ENCODE measurements at places on chromosomes 5 and 9.

GRCh38 chr9:22026696-22027095 lies 17.6 kb upstream of the CDKN2B start:
- DNase-seq = no peak
- H3K4me1 ChIP-seq = no peaks in the 10 kb centered on the region
- no peaks in the 10 kb centered on the region for H3K36me3 ChIP-seq
- H3K4me3 ChIP-seq = no peak overlapping the region
- H3K27me3 ChIP-seq = no peaks in the 10 kb centered on the region

DNA sequence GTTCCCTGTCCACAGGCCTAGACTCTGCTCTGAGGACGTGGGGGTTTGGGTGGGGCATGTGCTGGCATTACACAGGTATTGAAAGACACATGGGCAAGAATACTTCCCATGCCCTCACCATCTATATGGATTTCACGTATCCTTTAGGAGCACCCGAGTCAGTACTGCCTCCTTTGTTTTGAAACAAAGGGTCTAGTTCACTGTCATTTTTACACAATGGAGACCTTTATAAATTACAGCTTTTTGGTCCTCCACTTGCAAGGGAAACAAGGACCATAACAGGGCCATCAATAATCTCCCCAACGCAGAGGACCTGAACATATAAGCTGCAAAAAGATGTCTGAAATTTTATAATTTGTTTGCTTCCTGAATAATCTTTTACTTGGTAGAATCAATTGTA lies 24.9 kb upstream of the CRHBP start:
- no peaks in the 10 kb centered on the region for H3K27me3 ChIP-seq
- H3K4me1 ChIP-seq = peaks cover 5% of the 10 kb centered on the region
- H3K36me3 ChIP-seq = no peaks in the 10 kb centered on the region
- H3K4me3 ChIP-seq = no peak overlapping the region
- no peak for DNase-seq

DNA sequence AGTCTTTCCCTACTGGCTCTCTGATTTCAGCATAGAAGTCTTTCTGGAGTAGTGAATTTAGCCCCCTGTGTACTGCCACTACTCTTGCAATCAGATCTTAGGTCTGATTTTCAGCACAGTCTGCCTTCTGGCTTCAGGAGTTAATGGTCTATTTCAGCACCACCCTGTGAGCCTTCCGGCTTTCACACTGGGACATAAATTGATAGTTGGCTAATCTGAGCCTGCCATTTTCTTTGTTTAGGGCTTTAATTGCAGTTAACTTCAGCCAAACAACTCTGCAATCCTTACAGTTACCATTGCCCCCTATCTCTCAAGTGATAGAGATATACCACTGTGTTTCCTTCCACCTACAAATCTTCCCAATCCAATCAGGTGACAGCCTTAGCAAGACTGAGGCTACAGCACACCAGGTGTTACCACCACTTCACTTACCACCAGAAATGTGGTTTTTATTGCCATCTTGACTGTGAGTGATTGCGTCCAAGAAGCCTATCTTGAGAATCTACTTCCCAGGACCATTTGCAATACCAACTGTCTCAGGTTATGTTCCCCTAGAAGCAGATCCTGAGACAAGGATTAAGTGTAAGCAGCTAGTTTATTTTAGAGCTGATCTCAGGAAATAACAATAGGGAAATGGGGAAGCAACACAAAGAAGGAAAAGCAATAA lies 51.9 kb upstream of the NEK6 start:
- H3K4me1 ChIP-seq = no peaks in the 10 kb centered on the region
- no peaks in the 10 kb centered on the region for H3K36me3 ChIP-seq
- no peak overlapping the region for H3K27ac ChIP-seq

DNA sequence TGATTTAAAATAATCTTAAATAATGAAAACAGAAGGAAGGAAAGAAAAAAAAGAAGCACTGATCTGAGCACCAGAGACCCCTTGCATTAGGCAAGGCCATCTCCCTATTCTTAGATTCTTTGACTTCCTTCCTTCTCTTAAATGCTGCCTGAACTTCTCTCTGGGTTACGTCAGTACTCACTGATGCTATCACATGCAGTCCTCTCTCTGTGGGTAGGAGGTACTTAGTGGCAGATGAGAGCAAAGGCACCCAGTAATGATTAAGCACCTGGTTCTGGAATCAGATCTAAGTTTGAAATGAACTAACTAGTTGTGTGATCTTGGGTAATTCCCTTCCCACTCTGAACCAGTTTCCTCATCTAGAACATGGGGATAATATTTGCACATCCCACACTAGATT lies 110.3 kb upstream of the TBC1D2 start:
- no peak overlapping the region for H3K27ac ChIP-seq
- H3K4me1 ChIP-seq = no peaks in the 10 kb centered on the region
- no peaks in the 10 kb centered on the region for H3K36me3 ChIP-seq
- DNase-seq = no peak
- no peak overlapping the region for H3K4me3 ChIP-seq

DNA sequence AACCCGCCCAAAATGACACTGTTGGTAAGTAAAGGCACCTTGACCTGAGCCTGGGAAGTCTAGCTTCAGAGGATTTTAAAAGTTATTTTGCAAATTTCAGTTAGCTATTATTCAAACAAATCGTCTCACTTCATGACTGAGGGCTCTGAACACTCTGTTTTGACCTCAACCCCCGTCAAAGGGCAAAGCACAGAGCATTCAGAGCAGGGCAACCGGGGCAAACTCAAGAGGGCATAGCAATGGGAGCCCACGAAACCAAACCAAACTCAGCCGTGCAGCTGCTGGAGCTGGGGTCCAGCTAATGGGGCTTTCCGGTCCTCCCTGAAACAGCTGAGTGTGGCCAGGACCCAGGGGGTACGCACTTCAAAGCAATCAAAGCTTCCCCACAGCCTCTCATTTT lies 1.6 kb downstream of the C9 start:
- DNase-seq = no peak
- H3K36me3 ChIP-seq = no peaks in the 10 kb centered on the region
- no peaks in the 10 kb centered on the region for H3K4me1 ChIP-seq
- no peak overlapping the region for H3K4me3 ChIP-seq
- no peaks in the 10 kb centered on the region for H3K27me3 ChIP-seq
- no peak overlapping the region for H3K27ac ChIP-seq

Data from hepatocyte (in vitro differentiated cells).